ENCODE measurements at places on chromosomes 4 and X.

DNA sequence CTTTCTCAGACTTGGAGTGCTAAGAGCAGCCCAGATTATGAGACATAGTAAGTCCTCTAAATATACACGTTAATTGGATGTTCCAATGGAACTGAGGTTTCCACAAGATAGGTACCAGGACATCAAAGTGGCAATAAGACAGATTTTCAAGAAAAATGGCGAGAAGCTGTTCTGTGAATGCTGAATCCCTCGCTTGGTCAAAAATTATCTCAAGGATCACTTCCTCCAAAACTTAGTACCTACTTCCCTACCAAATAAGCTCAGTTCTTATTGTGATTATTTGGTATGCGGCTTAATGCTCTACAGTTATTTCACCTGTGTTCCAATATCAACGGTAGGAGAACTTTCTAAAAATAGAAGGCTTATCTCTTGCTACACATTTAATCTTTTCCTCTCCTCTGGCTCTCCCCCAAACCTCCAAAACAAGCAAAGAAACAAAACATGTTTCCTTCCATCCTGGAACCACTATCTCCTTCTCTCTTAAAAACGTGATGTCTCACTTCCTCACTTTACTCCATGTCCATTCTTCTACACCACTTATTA lies 14.7 kb downstream of the PDGFC start:
- DNase-seq = no peak

- no peak for DNase-seq
Observed at GRCh38 chr4:95129031-95129430, 371.3 kb downstream of the BMPR1B start.

DNA sequence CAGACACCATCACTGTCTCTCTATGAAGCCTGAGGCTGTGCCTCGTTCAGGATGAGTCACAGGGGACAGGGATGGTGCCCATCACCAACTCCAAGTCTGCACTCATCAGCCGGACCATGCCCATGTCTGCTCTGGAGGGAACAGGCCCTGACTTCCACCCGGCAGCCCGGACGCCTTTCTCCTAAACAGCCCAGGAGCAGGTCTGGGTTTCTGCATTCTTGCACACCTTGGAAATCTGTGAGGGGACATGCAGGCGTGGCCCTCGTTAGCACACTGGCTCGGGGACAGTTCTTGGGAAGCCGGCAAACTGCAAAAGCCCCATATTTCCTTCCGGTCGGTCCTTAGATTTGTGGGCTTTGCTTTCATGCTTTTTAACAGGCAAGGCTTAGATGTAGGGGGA lies 67.9 kb upstream of the AFAP1 start:
- no peak for DNase-seq

GRCh38 chr4:3857269-3857926 lies 91.2 kb downstream of the ADRA2C start:
- no peak for DNase-seq

GRCh38 chr4:115687052-115687755 lies 573.8 kb upstream of the NDST4 start:
- no peak for DNase-seq

- no peak for DNase-seq
Observed at GRCh38 chrX:139332441-139332840, 198.1 kb upstream of the F9 start.

DNA sequence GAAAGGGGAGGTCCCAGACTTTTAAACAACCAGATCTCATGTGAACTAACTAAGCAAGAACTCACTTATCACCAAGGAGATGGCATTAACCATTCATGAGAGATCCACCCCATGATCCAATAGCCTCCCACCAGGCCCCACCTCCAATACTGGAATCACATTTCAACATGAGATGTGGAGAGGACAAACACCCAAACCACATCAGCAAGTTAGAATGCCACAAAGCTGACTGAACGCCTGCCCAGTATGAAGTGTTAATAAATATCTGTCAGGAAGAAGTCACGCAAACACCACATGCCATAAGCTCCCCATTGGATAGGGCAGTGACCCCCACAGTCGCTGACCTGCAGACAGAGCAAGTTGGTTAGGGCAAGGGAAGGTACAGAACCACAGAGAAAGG lies 14.3 kb downstream of the SLC10A6 start:
- no peak for DNase-seq

GRCh38 chrX:42754115-42754514 lies 23.8 kb downstream of the PPP1R2C start:
- no peak for DNase-seq

GRCh38 chr4:8038719-8039251 lies 99.1 kb upstream of the AFAP1 start:
- no peak for DNase-seq

DNA sequence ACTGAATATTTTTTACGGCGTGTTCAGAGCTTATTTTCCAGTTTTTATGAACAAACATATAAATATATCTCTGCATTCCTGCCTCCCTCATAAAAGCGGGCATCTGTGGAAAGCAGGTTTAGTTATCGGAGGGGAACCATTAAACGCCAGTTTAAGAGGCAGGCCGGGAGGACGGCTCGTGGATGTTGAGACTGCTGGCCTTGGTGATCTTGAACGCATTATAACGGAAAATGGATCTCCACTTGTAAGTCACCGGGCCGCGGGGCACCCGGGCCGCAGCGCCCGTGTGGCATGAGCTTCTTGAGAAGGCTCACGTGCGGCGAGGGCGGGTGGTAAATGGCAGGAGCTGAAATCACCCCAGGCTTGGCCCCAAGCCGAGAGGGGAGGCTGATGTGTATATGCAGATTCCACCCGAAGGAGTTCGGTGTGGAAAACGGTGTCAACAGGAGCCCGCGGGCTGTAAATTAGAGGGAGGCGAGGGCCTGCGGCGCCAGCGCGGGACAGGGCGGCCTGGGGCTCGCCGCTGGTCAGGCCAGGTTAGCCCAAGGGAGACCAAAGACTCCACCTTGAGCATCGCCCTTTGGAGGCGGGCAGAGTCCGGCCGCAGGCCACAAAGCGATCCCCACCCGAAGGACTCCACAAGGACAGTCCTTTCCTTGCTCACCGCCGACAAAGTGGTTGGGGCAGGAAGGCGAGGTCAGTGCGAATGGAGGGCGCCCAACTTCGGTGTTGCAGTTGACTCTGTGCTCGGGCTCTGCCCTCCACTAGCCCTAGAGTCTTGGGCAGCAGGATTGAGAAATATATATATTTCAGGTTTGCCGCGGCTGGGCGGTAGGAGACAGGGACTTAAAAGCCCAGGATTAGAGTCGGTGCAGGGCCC lies 1.3 kb upstream of the HAND2 start:
- no peak for DNase-seq

DNA sequence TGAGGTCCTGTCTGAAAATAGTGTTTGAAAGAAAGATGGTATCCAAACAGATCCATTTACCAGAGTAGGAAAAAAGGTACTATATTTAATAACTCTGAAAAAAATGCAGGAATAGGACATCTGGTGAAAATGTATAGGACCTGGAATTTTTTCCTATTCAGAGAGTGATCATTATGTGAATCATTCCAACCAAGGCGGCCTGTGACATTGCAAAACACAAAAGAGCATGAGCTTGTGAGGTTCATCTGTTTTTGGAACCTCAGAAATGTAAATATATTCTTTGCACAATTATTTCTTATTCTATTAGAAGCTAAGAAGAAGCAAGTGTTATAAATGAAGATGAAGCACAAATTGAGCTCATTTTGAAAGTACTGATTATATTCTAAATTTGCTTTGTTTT lies 2.0 kb downstream of the C4orf51 start:
- no peak for DNase-seq
